ENCODE measurements at places on chromosomes 7 and 10. TPM values are rescaled to one million over a fixed set of nuclear protein-coding genes. Genes with fewer than 3 reads are reported as not detected.

PALD1 gene
- 2.3 TPM for total RNA-seq

THSD7A gene
- 0.48 TPM for total RNA-seq

ADAMTS14 gene
- total RNA-seq: 0.08 TPM

GPER1 gene
- total RNA-seq: 1.4 TPM

ASIC3 gene
- total RNA-seq: 0.96 TPM

Data from epithelial cell of alveolus of lung (primary cell).